Stimulated activated naive CD4-positive, alpha-beta T cell treated with Interleukin-2 at 50 U/mL for 16 hours (primary cell): ENCODE measurements at places on chromosomes 3 and 15.

DNA sequence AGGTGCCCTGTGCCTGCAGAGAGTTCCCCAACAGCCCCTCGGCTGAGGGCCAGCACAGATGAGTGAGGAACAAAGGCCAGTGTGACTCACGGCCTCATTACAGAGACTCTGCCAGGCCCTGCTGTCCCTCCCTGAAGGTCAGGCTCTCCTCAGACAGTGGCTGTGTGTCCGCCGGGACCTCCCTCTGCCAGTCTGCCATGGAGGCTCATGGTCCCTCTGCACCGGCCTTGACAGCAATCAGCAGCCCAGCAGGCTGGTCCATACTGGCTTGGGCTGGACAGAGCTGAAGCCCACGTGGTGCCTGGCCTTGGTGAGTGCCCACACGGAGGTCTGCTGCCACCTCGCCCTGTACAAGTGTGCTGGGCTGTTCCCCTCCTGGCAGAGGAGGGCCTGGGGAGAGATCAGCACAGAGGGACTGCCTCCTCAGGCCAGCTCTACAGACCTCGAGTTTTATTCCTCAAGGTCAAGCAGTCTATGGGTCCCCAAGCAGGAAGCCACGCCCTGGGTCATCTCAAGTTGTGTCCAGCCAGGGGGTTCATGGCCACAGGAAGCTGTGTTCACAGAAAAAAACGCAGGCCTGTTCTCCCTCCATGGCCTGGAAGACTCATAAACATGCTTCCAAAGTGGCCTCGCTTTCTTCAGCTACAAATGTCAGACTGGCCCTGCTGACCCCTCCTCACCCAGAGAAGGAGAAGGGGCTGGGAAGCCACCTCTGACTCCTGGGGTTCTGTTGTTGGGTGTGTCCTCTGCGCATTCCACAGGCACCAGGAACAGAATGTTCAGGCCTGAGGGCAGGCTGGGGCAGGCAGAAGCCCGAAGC is 27.0 kb downstream of the SLC41A3 start:
- DNase-seq = no peak

DNA sequence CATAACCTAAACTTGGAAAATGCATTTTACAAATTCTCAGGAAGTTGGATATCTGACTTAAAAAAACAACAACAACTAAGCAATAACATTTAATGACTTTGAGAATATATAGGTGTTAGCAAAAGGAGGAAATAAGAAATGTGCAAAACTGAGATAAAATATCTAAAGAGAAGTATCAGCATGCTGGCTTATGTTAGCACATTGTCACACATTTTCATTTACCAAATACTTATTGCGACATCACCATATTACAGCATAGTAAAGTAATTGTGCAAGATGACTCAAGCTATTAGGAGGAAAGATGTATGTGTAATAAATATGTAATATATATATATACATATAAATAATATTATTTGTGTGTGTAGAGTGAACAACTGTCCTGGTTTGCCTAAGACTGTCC is 9.2 kb downstream of the PTX3 start:
- no peak for DNase-seq

- DNase-seq = no peak
Observed at GRCh38 chr3:30470496-30470895, 135.9 kb upstream of the TGFBR2 start.

GRCh38 chr3:194443901-194444300 is 42.9 kb downstream of the ATP13A3 start:
- DNase-seq = no peak

DNA sequence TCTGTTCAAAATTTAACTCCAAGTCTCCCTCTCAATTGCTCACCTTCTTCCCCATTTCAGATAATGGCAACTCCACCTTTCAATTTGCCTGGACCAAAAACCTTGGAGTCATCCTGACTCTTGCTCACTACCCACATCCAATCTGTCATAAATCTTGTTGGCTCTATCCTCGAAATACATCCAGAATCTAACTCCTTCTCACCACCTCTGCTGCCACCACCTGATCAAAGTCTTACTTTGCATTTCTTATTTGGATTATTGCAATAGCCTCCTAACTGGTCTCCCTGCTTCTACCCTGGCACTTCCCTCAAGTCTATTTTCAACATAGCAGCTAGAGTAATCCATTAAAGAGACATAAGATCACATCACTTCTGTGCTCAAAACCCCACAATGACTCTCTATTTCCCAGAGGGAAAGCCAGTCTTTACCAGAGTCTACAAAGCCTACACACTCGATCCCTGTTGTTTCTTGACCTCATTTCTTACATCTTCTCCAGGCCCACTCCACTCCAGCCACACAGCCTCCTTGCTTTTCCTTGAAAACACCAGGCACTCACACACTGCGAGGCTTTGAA is 86.6 kb downstream of the GPR156 start:
- DNase-seq = no peak

DNA sequence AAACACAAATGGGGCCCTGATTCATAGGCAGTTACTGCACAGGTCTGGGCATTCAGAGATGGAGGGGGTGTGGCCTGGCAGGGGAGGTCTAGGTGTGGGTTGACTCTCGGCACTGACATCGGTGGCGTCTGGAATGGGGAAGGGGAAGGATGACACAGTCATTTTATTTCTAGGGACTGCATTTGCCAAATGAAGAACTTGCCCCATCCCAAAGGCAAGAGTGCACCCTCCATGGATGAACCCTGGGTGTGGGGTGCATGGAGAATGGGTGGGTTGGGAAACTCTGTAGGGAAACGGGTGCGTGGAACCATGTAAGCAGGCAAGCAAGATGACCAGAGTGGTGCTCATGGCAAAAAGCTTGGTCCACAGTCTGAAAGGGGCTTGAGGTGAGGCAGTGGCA is 24.5 kb downstream of the SLC6A20 start:
- no peak for DNase-seq

- DNase-seq = no peak
Observed at GRCh38 chr3:48552111-48552951, 4.3 kb downstream of the PFKFB4 start.

GRCh38 chr3:155785662-155786295 is 20.3 kb downstream of the C3orf33 start:
- DNase-seq = no peak

DNA sequence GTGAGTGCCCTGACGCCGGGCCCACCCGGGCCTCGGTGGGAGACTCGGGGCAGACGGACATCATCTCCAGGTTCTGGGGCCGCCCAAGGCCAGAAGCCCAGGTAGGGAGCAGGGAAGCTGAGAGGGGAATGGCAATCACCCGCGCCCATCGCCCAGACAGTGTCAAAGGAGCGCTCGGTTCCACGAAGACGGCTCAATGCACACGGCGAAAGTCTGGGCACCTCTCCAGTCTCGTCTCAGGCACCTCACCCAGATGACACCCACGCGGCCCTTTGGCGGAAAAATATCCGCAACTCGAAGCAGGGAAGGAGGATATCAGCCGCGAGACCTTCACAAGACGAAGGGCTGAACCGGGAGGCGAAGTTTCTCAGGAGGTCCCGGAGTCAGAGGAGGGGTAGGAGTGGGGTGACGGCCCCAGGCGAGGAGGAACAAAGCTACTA is 916 bp downstream of the IL17RD start:
- DNase-seq = no peak

DNA sequence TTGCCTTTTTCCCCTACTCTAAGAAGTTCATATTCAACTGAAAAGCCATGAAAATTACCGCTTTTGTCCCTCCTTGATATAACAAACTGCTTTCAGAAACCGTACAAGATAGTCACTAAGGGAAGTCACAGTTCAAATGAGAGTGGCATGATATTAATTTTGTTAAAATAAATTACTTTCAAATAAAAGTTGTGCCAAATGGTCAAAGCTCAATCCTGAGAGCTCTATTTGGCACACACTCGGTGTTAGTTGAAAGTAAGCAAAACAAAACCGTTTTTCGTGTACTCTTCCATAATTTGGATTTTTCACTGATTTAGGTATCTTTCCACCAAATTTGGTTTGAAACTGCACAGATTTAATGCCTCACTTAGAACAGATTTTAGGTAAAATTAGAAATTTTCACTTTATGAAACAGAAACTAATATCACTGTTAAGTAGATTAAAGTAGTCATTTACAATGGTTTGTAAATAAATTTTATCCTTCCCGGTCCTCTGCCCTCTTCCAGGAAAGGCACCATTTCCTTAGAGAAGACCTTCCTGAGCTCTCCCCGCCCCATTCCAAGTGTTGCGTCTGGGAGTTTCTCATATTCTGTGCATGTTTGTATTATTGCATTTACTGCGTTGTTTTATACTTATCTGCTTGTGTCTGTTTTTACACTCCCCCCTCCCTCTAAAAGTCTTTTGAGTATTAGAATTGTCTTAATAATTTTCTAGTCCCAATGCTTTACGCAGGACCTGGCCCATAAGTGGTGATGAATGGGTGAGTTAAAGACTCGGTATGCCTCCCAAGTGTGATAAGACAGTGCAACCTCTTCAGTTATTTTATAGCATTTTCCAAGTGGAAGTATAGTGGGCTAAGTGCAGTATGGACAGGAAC is 853 bp downstream of the TCAIM start:
- DNase-seq = no peak

- DNase-seq = no peak
Observed at GRCh38 chr3:99396651-99397275, 241.6 kb upstream of the COL8A1 start.

- DNase-seq = no peak
Observed at GRCh38 chr15:78461171-78461888, 23.3 kb downstream of the IREB2 start.

- DNase-seq = no peak
Observed at GRCh38 chr15:86489981-86490380, 410.3 kb downstream of the AGBL1 start.

GRCh38 chr3:674116-674515 is 418.7 kb upstream of the CNTN6 start:
- DNase-seq = no peak

GRCh38 chr15:93217343-93217742 is 128.3 kb upstream of the RGMA start:
- DNase-seq = no peak

GRCh38 chr3:111859061-111859973 is at the start of gene PHLDB2:
TSS of gene PHLDB2 (plus strand) at chr3:111859265. CDS start at chr3:111884078, 24,813 bp downstream.
- peak; percentile 55 for DNase-seq

DNA sequence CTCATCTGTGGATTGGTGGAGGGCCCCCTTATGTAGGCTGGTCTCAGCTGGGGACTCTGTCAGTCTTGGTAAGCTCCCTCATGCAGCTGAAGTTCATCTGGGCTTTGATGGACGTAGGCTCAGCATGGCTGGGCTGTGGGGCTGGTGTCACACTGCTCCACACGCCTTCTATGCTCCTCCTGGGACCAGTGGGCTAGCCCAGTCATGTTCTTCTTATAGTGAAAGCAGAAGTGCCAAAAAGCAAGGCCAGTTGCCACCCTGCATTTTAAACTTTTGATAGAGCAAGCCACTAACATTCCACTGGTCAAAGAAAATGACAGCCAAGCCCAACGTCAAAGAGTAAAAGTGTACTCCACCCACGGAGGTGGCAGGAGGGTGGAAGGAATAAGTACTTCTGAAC is 165.5 kb downstream of the MEX3B start:
- no peak for DNase-seq

DNA sequence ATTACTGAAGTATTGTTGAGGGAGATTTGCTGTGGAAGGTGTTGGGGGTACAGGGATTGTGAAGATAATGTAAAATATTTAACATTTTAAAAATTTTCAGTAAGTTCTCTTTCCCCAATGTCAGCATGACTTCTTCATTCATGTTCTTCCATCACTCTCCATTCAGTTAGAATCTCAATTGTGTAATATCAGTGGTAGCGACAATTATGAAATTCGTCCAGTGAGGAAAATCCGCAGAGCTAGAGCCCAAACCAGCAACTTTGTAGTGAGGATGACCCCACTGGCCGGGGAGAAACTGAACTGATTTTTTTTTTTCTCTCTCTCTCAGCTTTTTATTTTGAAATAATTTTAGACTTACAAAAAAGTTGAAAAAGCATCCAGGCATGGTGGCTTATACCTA is 171.7 kb downstream of the PGPEP1L start:
- no peak for DNase-seq

DNA sequence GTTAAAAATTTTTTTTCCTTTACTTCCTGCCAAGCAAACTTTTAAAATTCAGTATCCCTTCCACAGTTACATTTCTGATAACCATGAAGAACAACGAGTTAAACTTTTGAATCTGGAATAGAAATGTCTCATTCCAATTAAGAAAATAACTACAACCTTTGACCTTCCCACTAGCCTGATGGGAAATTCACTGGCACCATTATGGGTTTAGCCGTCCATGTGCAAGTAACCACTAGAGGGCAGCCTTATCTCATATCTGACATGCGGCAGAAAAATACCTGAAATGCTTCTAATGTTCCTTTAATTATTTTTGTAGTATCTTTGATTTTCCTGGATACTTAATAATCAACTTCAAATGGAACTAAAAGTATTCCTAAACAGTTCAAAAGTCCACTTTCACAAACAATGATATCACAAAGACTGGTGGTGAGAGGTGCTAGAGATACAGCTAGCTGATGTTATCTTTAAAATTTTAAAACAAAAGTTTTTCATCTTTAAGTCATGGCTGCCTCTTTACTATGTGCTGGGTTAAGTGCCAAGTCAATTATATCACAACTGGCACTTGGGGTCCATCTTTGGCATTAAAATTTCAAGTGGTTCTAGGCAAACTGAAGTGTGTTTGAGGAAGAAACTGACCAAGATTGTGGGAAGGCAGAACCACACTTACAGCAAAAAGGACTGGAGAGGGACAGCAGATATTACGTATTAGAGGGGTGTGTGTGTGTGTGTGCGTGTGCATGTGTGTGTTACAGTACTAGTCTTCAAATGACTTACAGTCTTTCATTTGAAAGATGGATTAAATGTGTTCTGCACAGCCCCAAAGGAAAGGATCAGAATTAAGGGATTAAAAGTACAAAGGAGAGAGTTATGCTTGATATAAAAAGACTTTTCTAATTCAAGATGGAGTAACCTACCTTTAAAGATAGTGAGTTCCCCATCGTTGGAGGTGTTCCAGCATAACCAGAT is 107.1 kb upstream of the ICE2 start:
- DNase-seq = peak; percentile 48
